ENCODE measurements at places on chromosomes 12 and 14. TPM values are rescaled to one million over a fixed set of nuclear protein-coding genes. Genes with fewer than 3 reads are reported as not detected.

DNA sequence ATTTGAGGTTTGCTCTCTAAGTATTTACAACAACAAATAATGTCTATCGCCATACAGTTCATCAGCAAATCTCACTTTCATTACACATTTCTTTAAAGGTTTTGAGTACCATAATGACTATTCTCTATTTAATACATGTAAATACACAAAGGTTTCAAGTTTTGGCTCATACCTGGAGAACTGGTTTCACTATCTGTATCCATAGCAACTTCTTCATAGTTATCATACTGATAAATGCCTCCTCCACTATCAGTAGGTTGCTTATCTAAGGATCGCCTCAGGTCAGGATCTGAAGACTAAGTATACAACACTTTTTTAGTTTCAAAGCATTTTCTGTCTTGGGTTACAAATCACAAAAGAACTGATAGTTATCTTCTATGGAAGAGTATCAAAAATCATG, 21.4 kb downstream of the ZFC3H1 start:
- DNase-seq, result no peak

DNA sequence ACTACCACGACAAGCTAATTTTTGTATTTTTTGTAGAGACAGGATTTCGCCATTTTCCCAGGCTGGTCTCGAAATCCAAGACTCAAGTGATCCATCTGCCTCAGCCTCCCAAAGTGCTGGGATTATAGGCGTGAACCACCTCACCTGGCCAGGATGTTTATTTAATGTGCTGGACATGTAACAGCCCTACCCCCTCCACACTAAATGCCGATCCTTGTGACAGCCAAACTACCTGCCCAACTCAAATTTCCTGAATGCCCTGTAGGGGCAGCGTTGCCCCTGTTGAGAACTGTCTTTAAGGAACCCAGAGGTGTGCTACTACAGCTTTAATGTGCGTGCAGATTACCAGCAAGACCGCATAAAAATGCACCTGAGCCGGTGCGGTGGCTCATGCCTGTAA, 48.1 kb downstream of the KCNK13 start:
- DNase-seq, result no peak

DNA sequence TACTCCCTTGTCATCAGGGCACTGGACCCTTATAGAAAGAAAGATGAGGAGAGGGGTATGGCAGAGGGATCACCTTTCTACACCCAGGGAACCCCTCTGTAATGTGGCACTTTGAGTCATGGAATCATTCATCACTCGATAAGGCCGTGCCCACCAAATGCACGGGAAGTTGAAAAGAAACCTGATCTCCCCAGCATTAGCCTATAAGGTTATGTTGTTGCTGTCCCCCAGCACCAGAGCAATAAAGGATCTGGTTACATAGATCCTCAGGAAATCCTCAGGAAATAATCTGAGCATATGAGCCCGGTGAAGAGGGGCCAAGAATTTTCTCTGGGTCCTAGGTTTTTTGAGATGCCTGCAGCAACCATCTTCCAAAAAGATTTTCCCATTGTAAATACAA, 148.8 kb upstream of the CRY1 start:
- DNase-seq, result no peak

DNA sequence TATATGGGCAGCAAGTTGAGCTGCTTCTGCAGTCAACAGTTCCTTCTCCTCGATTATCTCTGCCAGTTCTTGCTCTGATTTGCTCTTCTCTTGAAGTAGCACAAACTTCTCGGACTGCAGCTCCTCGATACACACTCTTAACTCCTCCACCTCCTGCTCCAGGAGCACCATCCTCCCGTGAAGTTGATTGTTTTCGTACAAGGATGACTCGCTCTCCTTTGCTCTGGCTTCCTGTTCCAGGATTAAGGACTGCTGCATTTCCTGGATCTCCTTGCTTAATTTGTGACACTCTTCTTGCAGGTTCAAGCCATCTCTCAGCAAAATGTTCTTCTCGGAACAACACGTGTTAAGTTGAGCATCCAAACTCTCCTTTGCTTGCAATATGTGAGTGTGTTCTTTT, 56.2 kb upstream of the VPS33A start:
- DNase-seq, result no peak

DNA sequence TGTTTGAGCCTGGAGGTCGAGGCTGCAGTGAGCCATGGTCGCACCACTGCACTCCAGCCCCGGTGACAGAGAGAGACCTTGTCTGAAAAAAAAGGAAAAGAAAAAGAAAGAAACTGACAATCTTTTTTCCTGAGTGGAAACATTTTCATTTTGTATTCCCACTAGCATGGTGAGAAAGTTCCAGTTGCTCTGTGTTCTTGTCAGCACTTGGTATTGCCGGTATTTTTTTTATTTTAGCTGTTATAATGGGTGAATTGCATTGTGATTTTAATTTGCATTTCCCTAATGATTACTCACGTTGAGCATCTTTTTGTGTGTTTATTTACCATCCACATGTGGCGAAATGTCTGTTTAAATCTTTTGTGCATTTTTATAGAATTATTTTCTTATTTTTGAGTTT, 25.6 kb downstream of the GLT8D2 start:
- no peak for DNase-seq

DNA sequence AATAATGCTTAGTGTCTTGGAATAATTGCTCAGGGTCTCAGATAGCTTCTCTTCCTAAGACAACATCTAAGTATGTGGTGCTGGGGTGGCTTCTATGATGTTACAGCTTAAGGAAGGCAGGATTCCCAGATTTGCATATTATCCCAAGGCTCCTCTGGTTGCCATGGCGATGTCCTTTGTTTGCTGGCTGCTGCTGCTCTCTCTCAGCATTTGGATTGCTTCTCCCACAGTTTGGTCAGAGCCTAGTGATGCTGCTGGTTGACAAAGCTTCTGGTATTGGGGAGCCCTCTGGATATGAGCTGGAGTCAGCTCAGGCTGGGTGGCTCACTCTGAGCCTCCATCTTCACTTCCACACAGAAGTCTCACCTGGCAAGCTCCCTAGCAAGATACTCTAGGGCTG, 56.4 kb upstream of the FBXO33 start:
- no peak for DNase-seq

GRCh38 chr12:111283521-111283920, 85.4 kb downstream of the PHETA1 start:
- DNase-seq, result no peak

- DNase-seq, result no peak
Measured at GRCh38 chr12:54139019-54139418, 49.8 kb downstream of the SMUG1 start.

- peak; percentile 41 for DNase-seq
Measured at GRCh38 chr12:93741659-93742109, 64.5 kb downstream of the CRADD start.

GRCh38 chr12:105765053-105766014, 373.4 kb downstream of the NUAK1 start:
- no peak for DNase-seq

DNA sequence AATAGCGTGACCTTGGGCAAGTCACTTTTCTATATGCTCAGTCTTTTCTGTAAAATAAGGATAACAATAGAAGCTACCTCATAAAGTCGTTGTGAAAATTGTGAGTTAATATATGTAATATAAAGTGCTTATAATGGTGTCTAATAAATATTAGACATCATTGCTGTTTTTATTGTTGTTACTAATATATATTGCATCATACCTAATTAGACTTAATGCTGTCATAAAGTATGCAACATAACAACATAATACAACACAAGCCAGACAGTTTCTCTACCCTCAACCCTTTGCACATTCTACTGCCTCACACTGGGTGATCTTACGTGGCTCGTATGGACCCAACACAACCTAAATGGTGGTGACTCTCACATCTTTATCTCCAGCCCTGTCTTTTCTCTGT, 136.9 kb downstream of the KICS2 start:
- no peak for DNase-seq

DNA sequence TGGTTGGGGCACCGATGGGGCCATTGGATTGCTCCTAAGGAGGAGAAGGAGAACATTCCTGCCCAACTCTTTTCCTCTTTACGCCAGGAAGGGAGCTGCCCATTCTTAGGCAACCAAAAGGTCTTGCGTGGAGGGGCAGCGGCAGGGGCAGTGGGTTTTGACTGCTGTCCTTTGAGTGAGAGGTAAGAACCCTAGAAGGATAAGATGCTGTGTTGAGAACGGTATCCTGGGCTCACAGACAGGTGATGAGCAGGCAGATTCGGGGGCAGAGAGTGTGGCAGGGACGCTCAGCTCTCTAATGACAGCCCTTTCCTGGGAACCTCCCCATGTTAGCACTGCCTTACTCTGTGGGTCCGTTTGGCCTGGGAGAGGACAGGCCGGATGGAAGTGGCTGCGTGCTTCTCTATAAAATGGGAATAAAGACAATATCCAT, 13.2 kb downstream of the LRTM2 start:
- DNase-seq, result no peak

- peak; percentile 74 for DNase-seq
Measured at GRCh38 chr12:2624543-2625288, 170.1 kb upstream of the FKBP4 start.

DNA sequence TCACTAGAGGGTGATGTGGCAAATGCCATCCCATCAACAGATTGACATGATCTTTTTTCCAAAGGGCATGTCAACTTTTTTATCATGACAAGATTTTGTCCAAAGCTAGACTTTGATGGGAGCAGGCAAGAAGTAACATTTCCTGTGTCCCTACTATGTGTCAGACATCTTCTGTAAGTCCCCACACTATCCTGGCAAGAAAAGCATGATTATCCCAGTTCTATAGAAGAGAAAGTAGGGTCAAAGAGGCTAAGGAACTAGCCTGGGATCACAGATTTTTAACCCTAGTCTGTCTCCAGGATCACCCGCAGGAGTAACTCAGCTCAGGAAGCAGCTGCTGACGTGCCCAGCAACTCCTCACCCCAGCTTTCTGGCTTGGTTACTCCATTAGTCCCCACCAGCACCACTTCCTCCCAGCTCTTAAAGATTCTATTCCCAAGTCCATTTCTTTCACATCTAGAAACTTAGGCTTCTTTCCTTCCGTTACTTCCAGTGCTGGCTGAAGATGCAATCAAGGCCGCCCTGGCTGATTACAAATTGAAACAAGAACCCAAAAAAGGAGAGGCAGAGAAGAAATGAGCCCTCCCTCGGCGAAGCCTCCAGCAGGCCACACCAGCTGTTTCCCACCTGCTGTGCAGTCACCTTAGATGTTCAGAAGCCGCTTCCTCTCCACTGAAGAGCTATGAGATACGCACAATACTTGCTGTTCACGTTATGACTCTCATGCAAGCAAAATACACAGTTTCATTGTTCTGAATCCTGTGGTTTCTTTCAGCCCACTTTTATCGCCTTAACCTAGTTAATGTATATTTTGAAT, 6.2 kb downstream of the ISCU start:
- DNase-seq, result no peak

GRCh38 chr12:51156245-51156765, 16.6 kb downstream of the TFCP2 start:
- no peak for DNase-seq

GRCh38 chr14:104545151-104545941, 34.2 kb upstream of the C14orf180 start:
- no peak for DNase-seq

KRT72 gene
- total RNA-seq, result not detected

PLCZ1 gene
- total RNA-seq, result not detected

ETFBKMT gene
- total RNA-seq, result 1.4 TPM

SLC6A15 gene
- 0.39 TPM for total RNA-seq

RIPK3 gene
- total RNA-seq, result 1.3 TPM

NOVA1 gene
- not detected for total RNA-seq

PMEL gene
- 0.84 TPM for total RNA-seq

TOMM20L gene
- total RNA-seq, result not detected

IRAK3 gene
- total RNA-seq, result 3.5 TPM

CD69 gene
- total RNA-seq, result not detected
